Ammon's horn (tissue), 1 donor: ENCODE measurements at places on chromosomes 7 and 10.

- DNase-seq, result no peak
Measured at GRCh38 chr7:118220583-118220982, 3.9 kb upstream of the ANKRD7 start.

DNA sequence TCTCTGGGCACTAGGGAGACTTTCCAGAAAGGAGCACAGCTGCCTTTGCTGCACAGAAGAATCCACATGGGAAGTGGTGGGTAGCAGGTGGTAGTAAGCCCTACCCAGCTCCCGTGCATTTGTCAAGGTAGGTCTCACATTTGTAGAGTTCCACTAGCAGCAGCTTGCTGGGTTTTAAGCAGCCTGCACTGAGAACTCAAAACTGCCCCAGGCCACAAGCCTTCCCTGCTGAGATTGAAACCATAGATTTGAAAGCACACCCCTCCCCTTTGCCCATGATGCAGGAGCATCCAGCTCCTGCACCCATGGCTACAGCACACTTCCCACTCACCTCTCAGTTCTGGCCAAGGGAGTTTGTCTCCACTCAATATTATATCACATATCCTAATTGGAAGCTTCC is 604.5 kb upstream of the STEAP1 start:
- no peak for DNase-seq

GRCh38 chr10:19412531-19412930 is 363.9 kb downstream of the MALRD1 start:
- DNase-seq, result peak; percentile 22

- DNase-seq, result peak; percentile 23
Measured at GRCh38 chr7:113698556-113699220, 220.1 kb downstream of the PPP1R3A start.

DNA sequence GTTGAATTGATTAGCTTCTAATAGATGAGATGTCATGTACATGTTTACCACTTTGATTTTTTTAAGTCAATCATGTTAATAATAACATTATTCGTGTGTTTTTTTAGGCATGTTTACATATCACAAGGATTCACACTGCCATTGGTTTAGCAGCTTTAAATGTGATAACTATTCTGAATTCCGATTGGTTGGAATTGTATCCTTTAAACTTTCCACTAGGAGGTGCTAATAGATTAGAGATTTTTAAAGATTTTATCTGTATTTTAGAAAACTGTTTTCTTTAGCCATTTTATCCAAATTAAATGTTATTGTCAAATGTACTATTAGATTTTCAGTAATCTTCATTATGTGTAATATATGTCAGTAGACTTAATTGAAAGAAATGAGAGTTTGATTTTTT is 83.2 kb downstream of the HECTD2 start:
- no peak for DNase-seq

GRCh38 chr7:12358694-12359093 is 45.0 kb downstream of the VWDE start:
- no peak for DNase-seq
